AML-193 (cell line): ENCODE measurements at places on chromosomes 6 and 20.

GRCh38 chr6:143333749-143334520 is 116.6 kb downstream of the ADAT2 start:
- DNase-seq = no peak

DNA sequence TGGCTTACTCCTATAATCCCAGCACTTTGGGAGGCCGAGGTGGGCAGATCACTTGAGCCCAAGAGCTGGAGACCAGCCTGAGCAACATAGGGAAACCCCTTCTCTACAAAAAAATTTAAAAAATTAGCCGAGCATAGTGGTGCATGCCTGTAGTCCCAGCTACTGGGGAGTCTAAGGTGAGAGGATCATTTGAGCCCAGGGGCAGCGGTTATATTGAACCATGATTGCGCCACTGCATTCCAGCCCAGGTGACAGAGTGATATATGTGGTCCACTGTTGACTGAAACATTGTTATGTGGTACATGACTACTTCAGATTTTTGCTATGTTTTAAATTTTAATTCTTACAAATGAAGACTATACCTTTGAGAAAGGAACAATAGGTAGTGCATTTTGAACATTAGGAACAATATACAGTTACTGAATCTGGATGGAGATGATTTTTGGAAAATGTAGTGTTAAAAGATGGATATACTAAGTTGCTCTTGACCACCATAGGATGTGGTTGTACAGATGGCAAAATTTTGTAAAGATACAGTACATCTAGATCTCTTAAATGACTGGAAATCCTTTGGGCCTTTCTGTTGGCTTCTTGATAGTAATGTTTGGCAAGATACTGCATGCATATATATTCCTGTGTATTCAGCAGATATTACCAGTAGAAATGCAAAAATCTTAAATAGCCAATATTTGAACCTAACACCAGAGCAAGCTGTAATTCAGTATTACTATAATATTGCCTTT is 35.9 kb downstream of the MAPK14 start:
- DNase-seq = no peak

GRCh38 chr6:7815716-7816115 is 89.8 kb downstream of the BMP6 start:
- no peak for DNase-seq

GRCh38 chr6:116450769-116451740 is 10.1 kb upstream of the CALHM6 start:
- peak; percentile 98 for DNase-seq

DNA sequence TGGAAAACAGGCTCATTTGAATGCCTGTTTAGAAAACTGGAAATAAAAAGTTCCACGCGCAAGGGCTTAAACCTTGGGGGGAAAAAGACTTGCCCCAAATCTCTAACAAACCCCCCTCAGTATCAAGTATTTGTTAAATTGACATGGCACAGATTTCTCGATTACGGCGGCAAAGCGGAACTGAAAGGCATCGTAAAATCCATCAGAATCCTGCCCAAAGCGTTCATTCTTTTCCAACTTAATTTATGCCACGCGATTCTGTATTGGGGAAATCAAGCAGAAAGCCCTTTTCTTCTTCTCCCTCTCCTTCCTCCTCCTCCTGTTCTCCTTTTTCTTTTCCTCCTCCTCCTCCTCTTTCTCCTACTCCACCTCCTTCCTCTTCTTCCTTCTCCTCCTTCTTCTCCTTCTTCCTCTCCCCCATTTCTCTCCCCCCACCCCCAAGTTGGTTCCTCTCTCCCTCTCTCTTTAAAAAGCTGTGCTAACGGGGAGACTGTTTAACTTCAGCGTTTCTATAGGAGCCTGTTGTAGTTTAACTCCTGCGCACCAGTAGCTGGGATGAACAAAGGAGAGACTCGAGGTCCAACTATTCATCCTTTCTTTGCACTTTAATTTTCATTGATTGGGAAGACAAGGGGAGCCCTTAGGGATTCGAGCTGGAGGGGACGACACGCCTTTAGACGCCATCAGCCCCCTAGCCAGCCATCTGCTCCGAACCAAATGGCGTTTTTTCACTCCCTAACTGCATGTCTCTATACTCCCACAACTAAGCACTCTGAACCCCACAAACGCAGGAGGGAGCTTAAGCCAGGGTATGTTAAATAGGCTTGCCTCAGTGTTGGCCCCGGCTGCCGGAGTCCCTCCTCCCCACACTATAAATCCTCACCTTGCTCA is 2.7 kb upstream of the DLL1 start:
- no peak for DNase-seq

- no peak for DNase-seq
Observed at GRCh38 chr6:1105833-1106400, 206.0 kb upstream of the FOXQ1 start.

DNA sequence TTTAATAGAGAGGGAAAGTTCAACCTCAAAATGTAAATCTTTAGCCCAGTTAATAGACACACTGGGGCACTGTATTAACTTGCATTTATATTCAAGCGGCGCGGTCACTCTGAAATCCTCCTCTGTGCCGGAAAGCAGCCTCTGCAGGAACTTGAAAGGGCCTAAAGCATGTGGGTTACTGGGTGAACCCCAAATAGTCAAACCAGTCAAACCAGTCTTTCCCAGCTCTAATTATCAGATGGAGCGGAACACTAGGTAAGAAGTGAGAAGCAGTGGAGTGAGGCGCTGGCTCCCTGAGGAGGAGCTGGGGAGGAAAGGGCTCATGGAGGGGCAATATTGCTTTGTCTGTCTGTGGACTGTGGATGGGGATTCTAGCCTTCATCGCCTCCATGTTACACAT is 531.3 kb downstream of the QKI start:
- DNase-seq = no peak

- no peak for DNase-seq
Observed at GRCh38 chr6:144395014-144395413, 109.9 kb downstream of the UTRN start.

DNA sequence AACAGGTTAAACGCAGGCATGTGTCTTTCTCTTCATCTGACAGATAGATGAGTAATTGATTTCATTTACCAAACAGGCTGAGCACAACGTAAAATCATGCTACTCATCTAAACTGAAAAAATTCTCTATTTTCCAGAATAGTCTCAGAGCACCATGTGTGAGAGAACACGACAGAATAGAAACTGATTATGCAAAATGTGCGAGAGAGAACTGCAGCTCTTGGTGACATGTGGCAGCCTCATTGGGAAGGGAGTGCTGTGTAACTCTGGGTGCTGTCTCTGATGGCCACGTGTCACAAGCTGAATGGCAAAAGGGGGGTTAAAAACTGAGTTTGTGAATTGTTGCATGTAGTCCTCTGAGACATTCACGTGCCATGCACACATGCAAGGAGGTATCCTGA is 143.7 kb upstream of the ATXN1 start:
- no peak for DNase-seq

GRCh38 chr20:4869290-4870193 is 131.8 kb downstream of the SLC23A2 start:
- no peak for DNase-seq

GRCh38 chr20:38307371-38308046 is 3.6 kb downstream of the BPI start:
- DNase-seq = peak; percentile 72

DNA sequence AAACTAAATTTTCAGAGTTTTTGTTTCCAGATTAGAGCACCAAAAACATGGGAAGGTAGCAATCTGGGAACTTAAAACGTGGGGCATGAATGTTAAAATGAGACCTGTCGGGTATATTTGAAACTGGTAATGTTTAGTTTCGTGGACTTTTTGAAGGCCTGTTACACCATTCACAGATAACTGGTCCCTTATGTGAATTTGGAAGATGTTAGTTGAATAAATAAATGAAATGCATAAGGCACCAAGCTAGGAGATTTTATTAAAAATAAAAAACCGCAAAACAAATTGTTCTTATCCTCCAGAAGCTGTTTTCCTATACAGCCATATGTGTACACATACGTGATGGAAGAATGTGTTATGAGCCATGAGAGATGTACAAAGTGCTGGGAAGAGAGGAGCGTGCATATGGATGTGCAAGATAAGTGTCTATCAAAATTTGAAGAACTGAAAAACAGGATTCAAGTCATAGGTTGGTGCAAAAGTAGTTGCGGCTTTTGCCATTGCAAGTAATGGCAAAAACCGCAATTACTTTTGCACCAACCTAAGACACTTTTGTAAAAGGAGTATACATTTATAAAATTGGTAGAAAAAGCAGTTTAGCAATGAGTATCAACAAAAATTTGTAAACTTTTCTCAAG is 700 bp upstream of the MCUR1 start:
- no peak for DNase-seq

- DNase-seq = no peak
Observed at GRCh38 chr6:122567034-122567433, 43.2 kb upstream of the PKIB start.

DNA sequence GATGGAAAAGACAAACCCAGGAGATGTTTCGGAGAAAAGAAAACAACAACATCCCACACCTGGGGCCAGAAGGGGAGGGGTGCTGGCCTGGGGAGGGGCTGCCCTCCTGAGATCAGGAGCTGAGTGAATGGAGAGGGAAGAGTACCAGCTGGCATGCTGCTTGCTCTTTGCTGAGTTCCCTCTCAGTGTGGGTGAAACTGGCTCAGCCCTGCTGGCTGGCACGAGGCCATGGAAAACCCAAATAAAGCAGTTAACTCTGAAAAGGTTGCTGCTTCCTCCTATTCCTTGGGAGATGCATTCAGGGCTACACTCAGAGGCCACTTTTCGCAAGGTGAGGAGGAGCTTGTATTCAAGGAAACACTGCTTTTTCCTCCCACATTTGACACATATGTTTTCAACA is 8.0 kb upstream of the KCNK16 start:
- no peak for DNase-seq

- no peak for DNase-seq
Observed at GRCh38 chr6:166952567-166953486, 3.5 kb downstream of the RNASET2 start.

- no peak for DNase-seq
Observed at GRCh38 chr20:54429364-54429763, 46.0 kb upstream of the DOK5 start.

DNA sequence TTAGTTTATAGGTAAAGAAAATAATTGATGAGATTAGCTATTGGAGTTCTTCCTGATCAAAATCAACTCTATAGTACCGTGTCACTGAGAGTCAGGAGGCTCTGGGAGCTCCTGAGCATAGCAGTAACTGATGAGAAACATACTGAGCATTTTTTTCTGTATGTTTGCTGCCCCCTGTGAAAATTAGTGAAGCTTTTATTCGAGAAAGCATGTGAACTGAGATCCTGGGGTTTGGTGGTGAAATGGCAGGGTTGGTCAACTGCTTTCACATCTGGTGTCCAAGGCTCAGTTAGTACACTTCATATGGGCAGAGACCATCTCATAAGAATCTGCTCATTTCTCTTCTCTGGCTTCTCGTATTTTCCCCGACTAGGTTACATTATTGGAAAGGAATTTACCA is 4.1 kb upstream of the ABT1 start:
- DNase-seq = peak; percentile 13

DNA sequence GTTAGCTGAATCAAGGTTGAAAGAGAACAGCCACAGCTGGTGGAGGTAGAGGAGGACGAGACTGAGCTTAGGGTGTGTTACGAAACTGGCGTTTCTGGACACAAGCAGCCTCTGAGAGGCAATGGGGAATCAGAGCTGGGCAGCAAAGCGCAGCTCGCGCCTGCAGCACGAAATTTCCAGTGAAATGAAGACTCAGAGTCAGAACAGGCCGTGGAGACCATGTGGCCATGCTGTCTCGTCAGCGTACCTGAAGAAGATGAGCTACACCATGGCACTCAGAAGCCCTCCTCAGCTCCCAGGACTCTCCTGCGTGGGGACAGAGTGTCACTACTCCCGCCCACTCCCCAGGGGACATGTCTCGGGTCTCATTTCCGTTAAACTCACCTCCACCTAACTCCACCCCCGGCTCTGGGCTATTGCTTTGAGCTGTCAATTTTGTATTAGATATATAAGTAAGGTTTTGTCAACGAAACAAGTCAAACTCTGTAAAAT is 256.9 kb downstream of the ERMARD start:
- DNase-seq = no peak

- no peak for DNase-seq
Observed at GRCh38 chr6:100346828-100347227, 117.9 kb downstream of the SIM1 start.

- no peak for DNase-seq
Observed at GRCh38 chr20:33539129-33539528, 49.2 kb downstream of the CBFA2T2 start.

- DNase-seq = no peak
Observed at GRCh38 chr6:145845557-145845956, 31.0 kb upstream of the FBXO30 start.

DNA sequence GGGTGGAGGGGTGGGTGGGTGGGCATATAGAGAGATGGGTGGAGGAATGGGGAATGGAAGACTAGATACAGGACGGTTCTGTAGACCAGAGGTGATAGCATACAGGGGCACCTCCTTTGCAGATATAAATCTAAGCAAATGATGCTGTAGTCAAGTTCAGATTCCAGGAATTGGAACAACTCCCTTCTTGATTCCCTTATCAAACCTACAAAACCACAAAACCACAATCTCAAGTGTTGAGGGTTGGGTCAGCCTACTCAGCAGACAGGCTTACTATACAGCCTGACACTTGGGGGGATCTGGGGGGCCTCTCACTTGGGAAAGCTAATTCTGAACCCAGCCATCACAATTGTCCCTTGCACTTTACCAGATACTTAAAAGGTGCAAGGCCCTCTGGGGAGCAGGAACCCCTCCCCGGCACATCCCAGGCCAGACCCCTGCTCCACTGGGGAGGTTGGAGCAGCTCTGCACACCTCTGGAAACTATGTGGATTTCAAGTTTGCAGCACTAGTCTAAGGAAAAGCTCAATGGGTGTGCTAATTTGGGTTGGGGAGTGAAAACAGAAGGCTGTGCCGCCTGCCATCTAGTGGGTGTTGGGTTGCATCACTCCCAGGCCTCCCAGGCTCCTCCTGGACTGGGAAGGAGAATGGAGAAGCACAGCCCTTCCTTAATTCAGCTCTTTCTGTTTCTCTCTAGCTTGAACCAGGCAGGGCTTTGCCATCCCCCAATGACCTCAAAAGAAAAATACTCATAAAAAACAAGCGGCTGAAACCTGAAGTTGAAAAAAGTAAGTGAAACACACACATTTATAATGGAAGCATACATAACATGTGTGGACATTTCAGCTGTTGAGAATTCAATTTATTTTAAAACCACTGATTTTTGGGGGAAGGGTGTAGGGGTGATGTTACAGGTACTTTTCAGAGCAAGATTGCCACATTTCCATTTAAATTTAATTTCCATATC is 121.2 kb upstream of the LAMP5 start:
- DNase-seq = peak; percentile 42

- DNase-seq = no peak
Observed at GRCh38 chr20:12847872-12848271, 160.9 kb upstream of the SPTLC3 start.

DNA sequence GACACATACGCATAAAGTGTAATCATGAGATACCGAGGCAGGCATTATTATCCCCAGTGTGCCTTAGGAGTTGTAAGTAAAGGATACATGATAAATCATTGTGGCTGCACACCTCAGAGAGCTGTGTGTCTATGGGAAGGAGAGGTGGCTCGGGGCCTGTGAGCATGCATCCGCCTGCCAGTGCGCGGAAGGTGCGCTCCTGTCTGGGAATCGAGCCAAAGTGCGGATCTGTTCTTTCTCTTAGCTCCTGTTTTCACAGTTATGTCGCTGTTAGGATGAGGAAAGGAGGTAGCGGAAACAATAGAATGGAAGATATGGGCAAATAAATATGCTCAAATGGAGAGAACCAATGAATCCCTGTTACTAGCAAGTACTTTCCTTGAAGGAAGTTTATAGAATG is 98.0 kb downstream of the ANKRD6 start:
- no peak for DNase-seq
